ENCODE measurements at places on chromosomes 16 and 17. TPM values are rescaled to one million over a fixed set of nuclear protein-coding genes. Genes with fewer than 3 reads are reported as not detected.

DNA sequence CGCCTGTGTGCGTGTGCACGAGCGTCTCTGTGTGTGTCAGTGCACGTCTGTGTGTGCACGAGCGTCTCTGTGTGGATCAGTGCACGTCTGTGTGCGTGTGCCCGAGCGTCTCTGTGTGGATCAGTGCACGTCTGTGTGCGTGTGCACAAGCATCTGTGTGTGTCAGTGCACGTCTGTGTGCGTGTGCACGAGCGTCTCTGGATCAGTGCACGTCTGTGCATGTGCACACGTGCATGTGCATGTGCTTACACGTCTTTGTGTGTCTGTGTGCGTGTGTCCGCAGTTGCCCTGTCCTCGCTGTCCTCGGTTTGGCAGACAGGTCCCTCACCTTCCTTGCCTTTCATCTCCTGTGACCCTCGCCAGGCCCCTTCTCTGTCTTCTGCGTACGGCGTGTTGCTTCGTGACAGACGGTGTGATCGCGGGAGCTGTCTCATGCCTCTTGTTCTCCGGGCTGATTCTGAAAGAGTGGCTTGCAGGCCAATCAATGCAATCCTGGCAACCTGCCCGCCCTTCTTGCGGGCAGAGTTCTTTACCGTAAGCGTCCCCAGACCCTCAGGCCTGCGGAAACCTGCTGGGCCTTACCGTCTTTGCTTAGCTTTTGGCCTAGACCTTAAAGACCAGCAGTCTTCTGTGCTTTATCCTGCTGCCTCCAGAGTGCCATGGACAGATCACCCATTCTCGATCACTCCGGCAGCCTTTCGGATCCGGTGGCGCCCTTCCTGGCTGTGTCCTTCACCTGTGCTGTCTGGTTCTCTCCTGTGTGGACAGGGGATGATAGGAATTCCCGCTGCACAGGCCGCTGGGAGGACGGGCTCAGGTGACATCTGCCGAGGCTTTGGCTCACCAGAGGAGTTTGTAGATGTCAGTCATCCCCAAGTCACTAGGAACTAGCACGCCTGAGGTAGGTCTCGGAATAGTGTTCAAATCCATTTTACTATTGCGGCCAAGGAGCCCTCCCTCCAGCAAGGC lies 18.5 kb downstream of the MLYCD start:
- no peak for DNase-seq

GRCh38 chr16:66028510-66029216 lies 337.8 kb upstream of the CDH5 start:
- no peak for DNase-seq

GRCh38 chr16:85381738-85382592 lies 231.2 kb upstream of the GSE1 start:
- DNase-seq = no peak

DNA sequence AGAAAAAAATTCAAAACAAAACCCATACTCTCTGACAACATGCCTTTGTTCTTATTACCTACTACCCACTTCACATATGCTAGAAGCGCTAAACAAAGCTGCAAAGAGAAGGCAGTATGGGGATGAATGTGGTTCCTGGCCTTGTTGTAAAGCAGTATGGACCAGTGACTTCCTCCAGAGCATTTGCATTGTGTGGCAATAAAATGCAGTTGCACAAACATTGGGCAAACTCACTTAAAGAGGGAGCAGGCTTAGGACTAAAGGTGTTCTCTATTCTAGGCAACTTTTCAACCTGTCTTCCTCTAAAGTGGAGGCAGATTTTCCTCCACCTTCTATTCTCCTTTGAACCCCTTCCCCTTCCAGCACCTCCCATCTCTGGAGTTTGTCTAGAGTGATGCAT lies 17.1 kb downstream of the TMIGD1 start:
- DNase-seq = no peak

Gene PRSS36
- polyA plus RNA-seq = 2.1 TPM

Gene CYTH1
- 47.6 TPM for polyA plus RNA-seq

Gene PRAC1
- polyA plus RNA-seq = not detected

Gene RPH3AL
- 7.6 TPM for polyA plus RNA-seq

Gene GNAO1
- polyA plus RNA-seq = 0.60 TPM

Data from hepatocyte (in vitro differentiated cells).